Caki2 (cell line): ENCODE measurements at places on chromosomes 3 and 15.

GRCh38 chr3:64179860-64180259, 45.4 kb downstream of the PRICKLE2 start:
- DNase-seq = no peak

DNA sequence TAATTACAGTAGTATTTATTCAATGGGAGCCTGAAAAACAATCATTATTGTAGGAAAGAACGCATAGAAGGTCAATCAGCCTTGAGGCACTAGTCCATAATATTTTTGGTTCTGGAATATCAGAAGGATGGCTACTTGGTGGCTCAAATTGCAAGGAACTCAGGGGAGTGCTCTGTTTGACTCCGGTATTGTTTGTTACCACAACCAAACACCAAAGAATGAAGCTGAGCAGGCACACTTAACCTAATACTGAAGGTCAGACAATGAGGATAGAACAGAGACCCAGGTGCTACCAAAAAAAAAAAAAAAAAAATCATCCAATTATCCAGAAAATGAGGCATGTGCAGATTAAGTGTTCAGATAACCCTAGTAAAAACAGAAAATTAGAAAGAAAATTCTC, 11.1 kb upstream of the SATB1 start:
- no peak for DNase-seq

DNA sequence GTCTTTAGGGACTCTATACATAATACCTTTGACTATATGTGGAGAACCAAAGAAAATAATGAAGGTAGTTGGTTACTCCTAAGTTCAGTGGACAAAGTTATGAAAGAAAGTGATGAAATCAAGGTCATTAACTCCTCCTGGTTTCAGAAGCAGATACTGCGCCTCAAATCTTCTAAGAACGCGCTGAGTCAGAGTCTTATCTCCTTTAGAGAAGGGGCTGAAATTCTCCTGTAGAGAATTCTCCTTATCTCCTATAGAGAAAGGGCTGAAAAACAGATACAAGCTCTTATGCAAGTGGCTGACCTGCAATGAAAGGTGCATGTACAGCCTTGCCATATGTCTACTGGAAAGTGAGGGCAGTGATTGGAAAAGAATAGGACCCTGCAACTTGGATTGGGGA, 824.2 kb downstream of the NSUN3 start:
- no peak for DNase-seq

- DNase-seq = no peak
Observed at GRCh38 chr15:61892140-61892539, 168.1 kb downstream of the VPS13C start.
